GM13976 (cell line): ENCODE measurements at places on chromosomes 3 and 15.

DNA sequence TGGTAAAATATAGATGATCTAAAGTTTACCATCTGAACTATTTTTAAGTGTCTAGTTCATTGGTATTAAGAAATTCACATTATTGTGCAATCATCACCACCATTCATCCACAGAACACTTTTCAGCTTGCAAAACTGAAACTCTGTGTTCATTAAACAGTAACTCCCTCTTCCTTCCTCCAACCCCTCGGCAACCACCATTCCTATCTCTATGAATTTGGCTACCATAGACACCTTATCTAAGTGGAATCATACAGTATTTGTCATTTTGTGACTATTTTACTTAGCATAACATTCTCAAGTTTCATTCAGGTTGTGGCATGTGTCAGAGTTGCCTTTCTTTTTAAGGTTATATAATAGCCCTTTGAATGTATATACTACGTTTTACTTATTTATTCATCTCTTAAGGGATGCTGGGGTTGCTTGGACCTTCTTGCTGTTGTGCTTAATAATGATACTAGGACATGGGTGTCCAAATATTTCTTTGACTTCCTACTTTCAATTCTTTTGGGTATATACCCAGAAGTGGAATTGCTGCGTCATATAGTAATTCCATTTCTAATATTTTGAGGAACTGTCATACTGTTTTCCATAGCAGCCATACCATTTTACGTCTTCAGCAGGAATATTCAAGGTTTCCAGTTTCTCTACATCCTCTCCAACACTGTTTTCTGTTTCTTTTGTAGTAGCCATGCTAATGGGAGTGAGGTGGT, 20.9 kb downstream of the KAT2B start:
- DNase-seq, result no peak

GRCh38 chr3:108106031-108106430, 15.2 kb upstream of the CD47 start:
- DNase-seq, result no peak

DNA sequence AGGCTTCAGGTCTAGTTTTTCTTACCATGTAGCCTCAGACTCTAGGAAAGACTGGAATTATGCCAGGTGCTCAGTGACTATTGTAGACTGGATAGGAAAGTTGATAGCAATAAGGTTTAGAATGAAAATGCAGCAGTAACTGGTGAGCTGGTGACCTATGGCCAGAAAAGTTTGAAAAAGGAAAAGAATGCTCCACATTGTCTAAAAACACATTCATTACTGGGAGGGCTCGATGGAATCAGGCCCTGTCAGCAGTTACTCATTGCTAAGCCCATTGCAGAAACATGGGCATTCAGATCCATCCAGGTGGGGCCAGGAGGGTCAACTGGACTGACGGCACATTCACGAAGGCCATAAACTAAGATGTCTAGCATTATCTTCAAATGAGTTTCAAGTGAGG, 8.7 kb upstream of the MBNL1 start:
- no peak for DNase-seq

DNA sequence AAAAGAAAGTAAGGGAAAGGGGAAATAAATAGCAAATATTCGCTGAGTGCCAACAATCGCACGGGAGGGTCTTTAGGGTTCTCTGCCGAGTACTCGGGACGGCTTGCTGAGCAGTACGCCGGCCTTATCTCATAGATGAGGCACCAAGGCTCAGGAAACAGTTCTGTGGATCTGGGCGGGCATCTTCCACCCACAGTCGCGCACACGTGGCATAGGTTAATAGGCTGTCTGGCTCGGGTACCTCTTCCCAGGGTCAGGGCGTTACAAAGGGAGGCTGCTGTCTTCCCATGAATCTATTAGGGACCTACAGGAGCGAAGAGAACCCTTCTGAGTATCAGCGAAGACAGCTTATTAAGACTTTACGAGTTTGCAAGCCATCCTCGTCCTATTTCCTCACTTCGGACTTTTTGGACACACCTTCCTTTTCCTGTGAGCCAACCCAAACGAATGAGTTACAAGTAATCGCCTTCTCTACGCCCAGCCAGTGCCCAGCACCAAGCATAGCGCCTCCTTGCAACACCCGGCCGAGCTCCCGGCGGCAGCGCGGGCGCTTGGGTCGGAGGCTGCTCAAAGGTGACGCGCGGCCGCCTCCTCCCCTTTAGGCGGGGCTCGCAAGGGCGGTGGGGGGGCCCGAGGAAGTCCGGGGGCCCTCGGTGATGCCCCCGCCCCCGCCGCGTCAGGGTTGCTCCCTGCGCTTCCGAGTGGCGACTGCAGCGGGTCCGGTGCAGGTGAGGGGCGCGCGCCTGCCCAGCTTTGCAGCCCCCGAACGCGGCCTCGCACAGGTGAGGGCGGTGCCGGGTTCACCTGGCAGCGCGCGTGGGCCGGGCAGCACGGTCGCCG, at the start of gene MCTP2:
Gene MCTP2, plus strand, starts transcription at position 679 of the 840 bp plus-strand sequence. CDS start 66,705 bp downstream, outside the sequence.
- peak; percentile 68 for DNase-seq

GRCh38 chr3:27325419-27325818, 43.8 kb downstream of the NEK10 start:
- DNase-seq, result no peak

DNA sequence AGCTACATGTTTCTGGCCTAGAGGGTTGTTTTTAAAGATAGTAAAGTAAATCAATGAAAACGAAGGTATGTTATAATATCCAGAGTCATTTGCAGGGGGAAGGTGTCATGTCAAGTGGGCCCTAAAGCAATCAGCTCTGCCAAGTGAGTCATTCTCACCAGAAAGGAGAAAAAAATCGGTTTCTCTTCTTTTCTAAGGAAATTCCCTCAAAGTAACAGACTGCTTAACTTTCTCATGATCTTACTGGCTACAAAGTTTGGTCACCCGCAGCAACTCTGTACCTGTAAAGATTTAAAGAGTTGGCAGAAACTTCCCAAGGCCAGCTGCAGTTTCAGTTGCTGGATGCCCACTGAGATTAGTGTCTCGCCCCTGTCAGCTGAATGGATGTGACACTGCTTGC, 5.5 kb upstream of the FSIP1 start:
- DNase-seq, result peak; percentile 35

GRCh38 chr3:186477033-186477432, 67.1 kb downstream of the CRYGS start:
- no peak for DNase-seq

GRCh38 chr3:77319711-77320110, 279.8 kb downstream of the ROBO2 start:
- no peak for DNase-seq

- no peak for DNase-seq
These were observed 16.1 kb upstream of the GCSAM start for GRCh38 chr3:112149136-112149535.

GRCh38 chr15:74208496-74208895, 5.9 kb upstream of the STRA6 start:
- DNase-seq, result no peak

GRCh38 chr15:52730173-52730572, 51.0 kb upstream of the ATOSA start:
- DNase-seq, result peak; percentile 15

DNA sequence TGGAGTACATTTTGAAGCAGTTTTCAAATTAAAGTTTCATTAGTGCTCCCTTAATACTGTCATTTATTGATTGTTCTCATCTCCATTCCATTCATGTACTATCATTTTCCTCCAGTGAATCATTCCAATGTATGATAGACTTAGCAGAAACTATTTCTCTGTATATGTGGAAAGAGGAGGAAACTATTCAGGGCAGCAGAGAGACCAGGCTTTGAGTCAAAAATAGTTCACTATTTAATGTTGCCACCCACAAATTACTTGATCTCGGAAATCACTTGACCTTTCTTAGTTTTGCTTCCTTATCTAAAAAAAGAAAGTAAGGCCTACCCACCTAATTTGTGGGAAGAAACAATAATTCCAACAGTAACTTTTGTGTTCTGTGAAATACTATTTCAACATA, 610.5 kb upstream of the ZNF385D start:
- DNase-seq, result no peak

DNA sequence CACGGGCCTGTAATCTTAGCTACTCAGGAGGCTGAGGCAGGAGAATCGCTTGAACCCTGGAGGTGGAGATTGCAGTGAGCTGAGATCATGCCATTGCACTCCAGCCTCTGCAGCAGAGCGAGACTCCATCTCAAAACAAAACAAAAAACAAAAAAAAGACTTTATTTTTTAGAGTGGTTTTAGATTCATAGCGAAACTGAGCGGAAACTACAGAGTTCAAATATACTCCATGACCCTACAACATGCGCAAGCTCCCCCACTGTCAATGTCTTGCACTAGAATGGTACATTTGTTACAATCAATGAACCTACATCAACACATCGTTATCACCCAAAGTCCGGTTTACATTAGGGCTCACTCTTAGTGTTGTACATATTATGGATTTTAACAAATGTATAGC, 2.2 kb upstream of the CRTAP start:
- peak; percentile 54 for DNase-seq

DNA sequence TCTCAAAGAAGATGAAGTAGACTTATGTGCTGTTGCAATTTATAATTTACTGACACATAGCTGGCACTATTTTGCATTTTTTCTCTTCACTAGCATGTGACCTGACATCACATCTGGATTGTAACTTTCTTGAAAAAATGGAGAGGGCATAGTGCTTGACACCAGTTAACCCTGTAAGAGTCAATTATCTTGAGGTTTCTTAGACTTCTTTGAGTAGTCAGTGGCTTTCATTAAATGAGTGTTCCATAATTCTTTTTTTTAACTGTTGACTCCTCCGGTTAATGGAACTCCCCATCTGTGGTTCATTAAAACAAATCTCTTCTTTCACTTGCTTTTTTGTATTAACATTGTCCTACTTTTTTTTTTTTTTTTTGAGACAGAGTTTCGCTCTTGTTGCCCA, 16.9 kb upstream of the PRKCI start:
- peak; percentile 44 for DNase-seq

GRCh38 chr3:109553591-109554371, 216.4 kb upstream of the DPPA4 start:
- no peak for DNase-seq

DNA sequence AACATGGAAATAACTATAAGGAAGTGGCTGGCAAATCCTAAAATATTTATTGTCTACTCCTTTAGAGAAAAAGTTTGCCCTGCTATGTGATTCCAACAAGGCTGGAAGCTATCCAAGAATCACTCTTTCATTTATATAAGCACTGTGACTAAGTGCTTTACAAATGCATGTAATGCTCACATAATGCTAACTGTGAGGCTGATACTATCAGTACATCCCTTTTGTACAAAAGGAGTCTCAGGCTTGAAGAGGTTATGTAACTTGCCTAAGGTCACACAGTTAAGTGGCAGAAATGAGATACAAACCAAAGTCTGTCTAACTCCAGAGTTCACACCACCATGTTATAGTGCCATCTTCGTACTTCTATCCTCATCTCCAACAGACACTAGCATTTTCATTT, 17.0 kb downstream of the TOPBP1 start:
- no peak for DNase-seq

DNA sequence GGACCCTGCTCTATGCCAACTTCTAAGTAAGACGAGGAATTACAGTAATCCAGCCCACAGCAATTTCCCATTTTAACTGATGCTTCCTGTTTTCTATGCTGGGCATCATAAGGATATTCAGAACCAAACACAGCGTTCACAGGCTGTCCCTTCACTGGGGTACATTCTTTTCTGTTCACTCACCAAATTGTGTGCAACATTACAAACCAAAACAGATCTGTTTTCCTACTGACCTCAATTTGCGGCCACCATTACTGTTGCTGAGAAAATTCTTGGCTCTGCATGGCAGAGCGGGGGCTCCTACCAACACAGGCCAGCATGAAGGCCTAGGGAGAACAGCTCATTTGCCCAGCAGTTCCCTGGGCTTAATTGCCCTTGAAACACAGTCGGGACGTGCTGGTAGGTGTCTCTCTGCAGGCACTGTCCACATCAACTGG, 76.5 kb downstream of the MYO1E start:
- no peak for DNase-seq

DNA sequence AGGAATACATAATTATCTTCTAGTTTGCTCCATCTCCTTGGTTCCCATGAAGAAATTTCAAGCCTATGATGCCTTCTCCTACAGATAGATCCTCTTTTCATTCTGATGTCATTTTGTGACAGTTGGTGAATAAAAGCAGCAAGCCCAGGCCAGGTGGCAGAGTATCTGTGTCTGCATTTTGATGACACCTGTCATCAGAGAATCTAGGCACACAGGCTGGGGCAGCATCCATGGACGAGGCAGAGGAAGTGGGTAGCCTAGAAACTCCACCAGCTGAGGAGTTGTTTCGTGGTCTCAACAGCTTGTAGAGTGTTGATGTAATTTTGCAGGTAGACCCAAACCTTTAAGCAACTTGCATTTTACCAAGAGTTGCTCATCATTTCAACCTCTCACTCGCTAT, 269.8 kb downstream of the FEZF2 start:
- no peak for DNase-seq

GRCh38 chr3:8709801-8710507, 23.6 kb upstream of the CAV3 start:
- no peak for DNase-seq

DNA sequence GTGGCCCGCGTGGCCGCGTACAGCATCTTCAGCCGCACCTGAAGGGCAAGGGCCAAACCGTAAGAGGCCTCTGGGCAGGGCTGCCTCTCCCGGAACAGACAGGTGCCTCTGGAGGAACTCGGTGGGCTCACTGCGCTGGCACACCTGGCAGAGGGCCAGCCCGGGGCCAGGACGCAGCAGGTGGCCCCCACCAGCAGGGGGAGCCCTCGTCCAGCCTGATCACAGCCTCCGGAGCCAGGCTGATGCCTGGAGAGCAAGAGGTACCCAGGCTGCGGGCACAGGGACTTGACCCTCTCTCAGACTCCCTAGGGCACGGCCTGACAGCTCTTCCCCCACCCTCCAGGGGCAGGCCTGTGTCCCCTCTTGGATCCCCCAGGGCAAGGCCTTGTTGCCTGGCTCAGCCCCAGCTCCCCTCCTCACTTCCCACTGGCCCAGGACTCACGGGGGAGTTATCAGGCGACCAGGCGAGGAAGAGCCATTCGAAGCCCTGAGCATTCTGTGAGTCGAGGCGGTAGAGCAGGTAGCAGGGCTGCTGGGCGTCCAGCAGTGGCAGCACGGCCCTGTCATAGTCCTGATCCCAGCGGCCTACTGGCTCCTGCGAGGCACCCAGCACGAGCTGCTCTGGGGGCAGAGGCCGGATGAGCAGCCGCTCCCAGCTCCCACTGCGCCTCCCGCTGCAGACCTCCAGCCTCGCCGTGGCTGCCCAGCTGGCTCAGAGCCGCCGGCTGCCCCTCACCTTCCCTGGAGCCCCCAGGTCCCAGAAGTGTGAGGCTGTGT, 6.2 kb upstream of the TLR9 start:
- DNase-seq, result peak; percentile 84

DNA sequence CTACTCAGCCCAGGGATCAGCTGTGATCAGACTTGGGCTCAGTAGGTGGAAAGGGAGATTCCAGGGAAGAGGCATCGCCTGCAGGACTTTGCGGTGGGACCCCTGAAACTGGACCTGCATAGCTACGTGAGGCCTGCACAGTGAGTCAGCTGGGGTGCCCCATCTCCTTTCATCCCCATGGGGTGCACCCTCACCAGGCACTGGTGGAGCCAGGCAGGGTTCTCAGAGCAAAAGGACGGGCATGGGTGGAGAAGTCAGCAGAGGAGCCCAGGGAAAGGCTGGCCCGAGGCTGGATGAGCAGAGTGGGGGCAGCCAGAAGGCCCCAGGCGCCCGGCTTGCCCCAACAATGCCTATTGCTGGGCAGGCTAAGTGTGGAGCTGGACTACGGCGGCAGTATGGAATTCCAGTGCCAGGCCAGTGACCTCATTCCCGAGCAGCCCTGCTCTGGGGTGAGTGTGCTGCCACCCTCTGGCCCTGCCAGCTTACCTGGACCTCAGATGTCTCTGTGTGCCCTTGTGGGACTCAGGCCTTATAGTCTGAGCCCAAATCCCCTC, 19.7 kb downstream of the ACAA1 start:
- no peak for DNase-seq

- no peak for DNase-seq
These were observed 107.0 kb upstream of the ATP11B start for GRCh38 chr3:182686033-182686886.
